ENCODE measurements at places on chromosomes 2 and 18.

GRCh38 chr2:77101796-77102452 lies 420.3 kb downstream of the LRRTM4 start:
- no peak for DNase-seq

DNA sequence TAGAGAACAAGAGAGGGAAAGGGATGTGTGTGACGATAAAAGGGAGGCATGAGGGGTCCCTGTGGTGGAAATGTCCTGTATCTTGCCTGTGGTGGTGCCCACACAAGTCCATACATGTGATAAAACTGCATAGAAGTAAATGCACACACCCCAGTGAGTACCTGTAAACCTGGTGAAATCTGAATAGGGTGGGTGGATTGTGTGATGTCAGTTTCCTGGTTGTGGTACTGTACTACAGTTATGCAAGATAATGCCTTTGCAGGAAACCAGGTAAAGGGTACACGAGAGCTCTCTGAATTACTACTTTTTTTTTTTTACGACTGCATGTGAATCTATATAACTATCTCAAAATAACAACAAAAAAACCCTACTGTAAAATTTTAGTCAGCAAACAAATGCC lies 22.1 kb downstream of the SERPINE2 start:
- DNase-seq = no peak

- DNase-seq = no peak
Measured at GRCh38 chr2:106995556-106995955, 109.6 kb upstream of the ST6GAL2 start.

DNA sequence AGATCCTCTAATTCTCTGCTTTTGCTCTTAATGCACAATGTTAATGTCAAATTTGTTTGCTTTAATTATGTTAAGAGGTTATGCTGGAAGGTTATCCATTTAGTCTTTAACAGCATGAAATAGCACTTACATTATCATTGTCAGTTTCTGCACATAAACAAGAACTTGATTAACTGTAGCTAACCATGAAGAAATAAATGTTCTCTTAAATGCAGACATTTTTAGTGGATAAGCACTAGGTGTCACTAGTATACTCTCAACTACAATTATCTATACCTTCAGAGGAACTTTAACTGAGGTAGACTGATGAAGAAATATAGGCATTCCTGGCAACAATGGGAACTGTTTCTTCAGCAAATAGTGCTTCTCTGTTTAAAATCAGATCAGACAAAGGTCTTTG lies 178.8 kb upstream of the CHST9 start:
- no peak for DNase-seq

DNA sequence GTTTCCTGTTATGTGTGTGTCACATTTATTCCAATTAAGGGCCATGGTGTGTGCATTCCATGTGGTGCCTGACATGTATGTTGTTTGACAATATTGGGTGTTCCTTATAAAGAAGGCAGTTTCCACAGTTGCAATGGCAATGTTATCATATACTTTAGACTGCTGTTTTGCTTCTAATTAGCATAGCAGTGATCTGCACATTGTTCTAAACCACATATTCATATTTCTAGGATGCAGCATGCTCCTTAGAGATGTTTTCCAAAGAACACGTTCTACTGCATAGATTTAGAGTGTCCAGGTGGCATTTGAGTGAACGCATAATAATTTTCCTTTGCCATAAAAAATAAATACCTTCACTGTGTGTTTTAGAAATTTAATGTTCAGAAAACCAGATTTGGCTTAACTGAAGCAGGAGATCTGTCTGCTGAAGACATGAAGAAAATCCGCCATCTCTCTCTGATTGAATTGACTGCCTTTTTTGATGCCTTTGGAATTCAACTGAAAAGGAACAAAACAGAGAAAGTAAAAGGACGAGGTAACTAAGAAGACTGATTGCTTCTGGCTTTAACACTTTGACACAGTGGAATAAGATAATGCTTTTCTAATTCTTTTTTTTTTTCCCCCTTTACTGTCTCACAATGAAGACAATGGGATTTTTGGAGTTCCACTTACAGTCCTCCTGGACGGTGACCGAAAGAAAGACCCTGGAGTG lies 143.7 kb downstream of the ARHGAP28 start:
- DNase-seq = no peak

GRCh38 chr2:173184031-173185004 lies 108.7 kb downstream of the MAP3K20 start:
- no peak for DNase-seq

DNA sequence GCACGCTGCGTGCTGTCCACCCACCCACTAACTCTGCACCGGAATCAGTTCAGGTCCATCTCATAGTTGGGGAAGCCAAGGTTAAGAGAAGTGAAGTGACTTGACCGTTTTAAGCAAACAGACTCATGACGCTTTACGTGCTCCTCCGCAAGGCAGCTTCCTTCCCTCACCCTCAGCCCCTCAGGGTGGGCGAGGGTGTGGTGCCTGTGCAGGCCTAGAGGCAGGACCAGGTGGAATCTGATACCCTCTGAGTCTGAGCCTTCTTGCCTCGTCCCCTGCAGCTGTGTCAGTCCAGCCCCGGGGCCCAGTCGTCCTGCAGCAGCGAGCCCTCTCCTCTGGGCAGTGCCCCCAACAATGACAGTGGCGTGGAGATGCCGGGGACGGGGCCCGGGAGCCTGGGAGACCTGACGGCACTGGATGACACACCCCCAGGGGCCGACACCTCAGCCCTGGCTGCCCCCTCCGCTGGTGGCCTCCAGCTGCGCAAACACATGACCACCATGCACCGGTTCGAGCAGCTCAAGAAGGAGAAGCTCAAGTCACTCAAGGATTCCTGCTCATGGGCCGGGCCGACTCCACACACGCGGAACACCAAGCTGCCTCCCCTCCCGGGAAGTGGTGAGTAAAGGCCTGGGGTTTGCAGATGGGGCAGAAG lies 250.5 kb downstream of the GLI2 start:
- DNase-seq = no peak

GRCh38 chr2:215851082-215851481 lies 162.3 kb downstream of the MREG start:
- no peak for DNase-seq

DNA sequence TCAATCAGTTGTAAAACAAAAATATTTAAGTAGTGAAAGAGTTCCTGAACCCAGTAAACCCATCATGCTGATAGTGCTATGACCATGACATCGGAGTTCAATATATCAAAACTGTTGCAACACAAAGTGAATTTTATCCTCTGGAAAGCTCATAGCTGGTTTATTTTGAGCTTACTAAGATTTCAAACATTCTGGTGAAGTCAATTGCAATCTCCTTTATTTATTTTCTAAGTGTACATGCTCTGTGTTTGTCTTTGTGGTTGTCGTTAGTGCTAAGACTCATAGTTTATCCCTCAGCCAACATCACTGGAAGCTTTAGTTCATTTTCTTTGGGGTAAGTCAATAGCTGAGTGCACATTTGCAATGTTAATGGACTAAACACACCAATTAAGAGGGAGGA lies 91.9 kb downstream of the QPCT start:
- peak; percentile 60 for DNase-seq

DNA sequence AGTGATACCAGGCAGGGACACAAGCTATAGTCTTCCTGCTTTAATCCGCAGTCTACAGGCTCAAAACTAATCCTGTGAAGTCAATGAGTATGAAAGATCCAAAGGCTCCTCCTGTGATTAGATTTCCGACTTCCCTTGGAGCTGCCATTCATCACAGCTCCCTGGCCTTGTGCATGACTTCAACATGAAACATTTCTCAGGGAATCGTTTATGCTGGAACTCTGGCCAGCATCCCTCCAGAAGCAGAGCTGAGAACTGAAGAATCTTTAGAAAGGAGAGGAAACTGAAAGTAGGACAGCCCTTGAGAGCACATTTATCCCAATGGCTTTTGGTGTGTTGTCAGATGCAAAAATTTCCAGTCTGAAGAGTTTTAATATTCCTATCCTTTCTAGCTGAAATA lies 84.3 kb upstream of the SESTD1 start:
- DNase-seq = no peak

DNA sequence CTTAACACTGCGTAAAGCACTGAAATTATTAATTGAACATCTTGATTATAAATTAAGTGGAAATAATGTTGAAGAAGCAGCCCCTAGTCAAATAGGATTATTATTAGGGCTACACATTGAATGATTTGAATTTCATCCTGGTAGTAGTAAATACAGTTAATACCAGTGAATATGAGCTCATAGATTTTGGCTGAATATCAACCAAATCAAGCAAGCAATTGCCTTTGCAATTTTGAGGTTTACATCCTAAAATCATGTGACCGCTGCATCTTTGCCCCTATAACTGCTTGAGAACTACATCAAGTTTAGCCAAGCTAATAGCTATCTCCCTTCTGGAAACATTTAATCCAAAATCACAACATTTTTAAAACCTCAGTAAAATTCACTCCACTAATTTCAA lies 801.2 kb upstream of the PIK3C3 start:
- DNase-seq = no peak

DNA sequence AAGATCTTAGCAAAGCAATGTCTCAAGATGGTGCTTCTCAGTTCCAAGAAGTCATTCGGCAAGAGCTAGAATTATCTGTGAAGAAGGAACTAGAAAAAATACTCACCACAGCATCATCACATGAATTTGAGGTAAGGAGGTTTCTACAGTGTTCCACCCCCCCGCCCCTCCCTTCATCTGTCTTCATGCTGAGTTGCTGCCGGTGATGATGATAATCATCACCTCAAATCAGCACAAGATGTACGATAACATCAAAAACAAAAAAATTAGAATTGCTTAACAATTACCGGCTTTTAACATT lies 14.6 kb downstream of the UGP2 start:
- no peak for DNase-seq

GRCh38 chr2:3598197-3598910 lies 3.4 kb downstream of the COLEC11 start:
- DNase-seq = no peak

- no peak for DNase-seq
Measured at GRCh38 chr2:50645346-50645745, 386.6 kb downstream of the NRXN1 start.

DNA sequence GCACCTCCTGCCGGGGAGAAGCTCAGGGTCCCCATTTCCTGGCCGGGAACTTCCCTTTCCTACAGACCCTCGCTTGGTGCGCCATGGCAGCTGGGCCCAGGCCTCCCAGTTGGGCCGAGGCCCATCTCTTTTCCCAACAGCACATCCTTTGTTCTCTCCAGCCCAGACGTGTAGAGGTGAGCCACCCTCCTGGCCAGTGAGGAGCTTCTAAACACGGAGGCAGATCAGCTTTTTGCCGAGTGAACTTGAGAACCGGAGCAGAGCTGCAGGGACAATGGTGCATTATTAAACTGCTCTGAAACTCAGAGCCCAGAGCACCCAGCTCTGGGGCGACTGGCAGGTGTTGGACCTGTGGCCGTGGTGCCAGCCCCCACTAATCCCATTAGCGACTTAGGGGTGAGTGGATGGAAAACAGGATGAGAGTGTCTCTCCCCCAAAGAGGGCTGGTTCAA lies 25.4 kb downstream of the SH3BP4 start:
- DNase-seq = no peak

- no peak for DNase-seq
Measured at GRCh38 chr18:7317804-7318231, 86.9 kb downstream of the LRRC30 start.

GRCh38 chr18:55096263-55096951 lies 137.1 kb upstream of the CCDC68 start:
- no peak for DNase-seq

DNA sequence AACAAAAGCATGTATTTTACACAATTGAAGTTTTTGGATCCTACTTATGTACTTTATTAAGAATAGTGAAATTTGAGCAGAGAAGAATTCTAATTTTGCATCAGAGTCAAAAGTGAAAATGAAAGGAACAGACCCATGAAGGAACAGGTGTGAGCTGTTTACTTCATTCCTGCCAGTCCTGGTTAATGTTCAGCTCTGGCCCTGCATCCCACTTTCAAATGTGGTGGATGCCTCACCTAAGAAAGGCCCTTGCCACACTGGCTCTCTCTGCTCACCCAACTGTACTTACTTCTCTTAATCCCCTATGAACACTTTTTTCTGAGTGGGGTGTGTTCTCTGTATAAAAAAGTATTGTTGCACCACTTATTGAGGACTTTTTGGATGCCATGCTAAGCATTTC lies 22.2 kb downstream of the FAM110C start:
- no peak for DNase-seq

DNA sequence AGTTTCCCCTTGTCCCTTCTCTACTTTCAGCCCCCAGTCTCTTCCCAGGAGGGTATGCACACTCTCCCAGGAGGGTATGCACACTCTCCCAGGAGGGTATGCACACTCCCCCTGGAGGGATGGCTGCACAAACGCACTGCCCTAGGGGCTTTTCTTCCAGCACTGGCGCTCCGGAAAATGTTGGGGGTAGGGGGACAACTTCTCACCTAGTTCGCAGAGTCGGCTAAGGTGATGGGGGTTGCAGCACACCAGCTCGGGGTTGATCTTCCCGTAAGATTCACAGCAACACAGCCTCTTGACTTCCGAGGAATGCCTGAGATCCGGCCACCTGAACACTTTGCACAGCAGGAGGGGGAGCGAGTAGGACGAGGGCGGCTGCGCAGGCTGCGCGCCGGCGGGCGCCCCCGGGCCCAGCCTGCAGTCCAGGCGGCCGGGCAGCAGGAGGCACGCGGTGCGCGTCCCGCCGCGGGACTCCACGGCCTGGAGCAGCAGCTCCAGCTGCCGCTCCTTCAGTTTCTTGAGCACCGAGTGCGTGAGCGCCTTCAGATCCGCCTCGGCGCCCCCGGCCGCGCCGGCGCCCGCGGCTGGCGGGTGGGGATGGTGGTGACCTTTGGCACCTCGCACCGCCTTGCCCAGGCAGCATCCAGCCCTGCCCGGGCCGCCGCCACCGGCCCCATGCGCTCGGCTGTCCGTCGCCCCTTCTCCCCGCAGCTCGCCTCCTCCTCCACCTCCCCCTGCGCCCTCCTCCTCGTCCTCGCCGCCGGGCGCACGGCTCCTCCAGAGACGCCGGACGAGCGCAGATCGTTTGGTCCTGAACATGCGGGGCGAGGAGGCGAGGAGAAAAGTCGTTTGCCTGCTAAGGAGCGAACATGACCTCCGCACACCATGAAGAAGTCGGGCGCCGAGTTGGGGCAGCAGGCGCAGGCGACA lies 894 bp downstream of the SMAD7 start:
- no peak for DNase-seq

GRCh38 chr18:3029215-3029952 lies 16.4 kb upstream of the LPIN2 start:
- peak; percentile 65 for DNase-seq

DNA sequence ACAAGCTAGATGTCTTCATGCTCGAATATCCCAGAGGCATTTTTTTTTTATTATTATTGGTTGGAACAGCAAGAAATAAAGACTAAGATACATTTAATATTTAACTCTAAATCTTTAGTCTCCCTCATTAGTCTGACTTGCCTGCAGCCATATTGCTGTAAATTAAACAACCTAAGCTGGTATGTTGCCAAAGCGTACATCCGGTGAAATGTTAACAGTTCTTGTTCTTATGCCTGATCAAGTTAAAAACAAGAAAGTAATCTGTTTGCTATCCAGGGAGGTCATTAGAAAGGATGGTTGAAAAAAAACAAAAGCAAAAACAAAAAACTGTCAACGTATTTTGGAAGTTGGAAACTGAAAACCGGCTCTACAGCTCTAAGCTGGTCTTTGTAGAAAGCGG lies 125.9 kb upstream of the NABP1 start:
- DNase-seq = peak; percentile 48

All from renal pelvis (tissue), 12 donors.